ENCODE measurements at places on chromosomes 2 and 18. TPM values are rescaled to one million over a fixed set of nuclear protein-coding genes. Genes with fewer than 3 reads are reported as not detected.

Gene SMC6
- 50.0 TPM for total RNA-seq

Gene ZNF521
- 58.3 TPM for total RNA-seq

Gene IL37
- total RNA-seq: not detected

Gene CABYR
- total RNA-seq: 4.8 TPM

Gene OR6B2
- not detected for total RNA-seq

Gene CIB4
- total RNA-seq: not detected

Gene CENPA
- total RNA-seq: 6.1 TPM

Data from urinary bladder (tissue), 4 donors.